ENCODE measurements at places on chromosomes 11 and 22. TPM values are rescaled to one million over a fixed set of nuclear protein-coding genes. Genes with fewer than 3 reads are reported as not detected.

Gene CRYBA4
- total RNA-seq: 1.6 TPM

Gene WBP2NL
- not detected for total RNA-seq

Gene PRRG4
- total RNA-seq: 0.06 TPM

DNA sequence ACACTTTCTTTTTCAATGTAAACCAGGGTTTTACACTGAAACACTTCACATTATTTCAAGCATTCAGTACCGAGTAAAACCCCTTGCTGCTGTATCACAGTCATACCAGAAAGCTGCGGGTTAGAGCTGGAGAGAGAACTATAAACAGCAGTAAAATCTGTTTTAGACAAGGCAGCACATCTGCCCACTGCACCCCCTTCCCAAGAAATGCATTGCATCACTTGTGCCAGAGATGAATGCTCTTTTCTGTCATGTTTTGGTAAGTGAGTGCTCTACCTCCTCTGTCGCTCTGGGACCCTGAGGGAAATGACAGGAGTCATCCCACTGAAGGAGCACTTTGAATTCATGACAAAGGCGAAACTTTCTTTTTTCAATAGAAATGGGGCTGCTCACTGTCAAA lies 107.2 kb downstream of the MAML2 start:
- H3K4me1 ChIP-seq: peaks cover 28% of the 10 kb centered on the region
- no peak overlapping the region for H3K4me3 ChIP-seq
- H3K36me3 ChIP-seq: no peaks in the 10 kb centered on the region
- H3K27ac ChIP-seq: no peak overlapping the region

DNA sequence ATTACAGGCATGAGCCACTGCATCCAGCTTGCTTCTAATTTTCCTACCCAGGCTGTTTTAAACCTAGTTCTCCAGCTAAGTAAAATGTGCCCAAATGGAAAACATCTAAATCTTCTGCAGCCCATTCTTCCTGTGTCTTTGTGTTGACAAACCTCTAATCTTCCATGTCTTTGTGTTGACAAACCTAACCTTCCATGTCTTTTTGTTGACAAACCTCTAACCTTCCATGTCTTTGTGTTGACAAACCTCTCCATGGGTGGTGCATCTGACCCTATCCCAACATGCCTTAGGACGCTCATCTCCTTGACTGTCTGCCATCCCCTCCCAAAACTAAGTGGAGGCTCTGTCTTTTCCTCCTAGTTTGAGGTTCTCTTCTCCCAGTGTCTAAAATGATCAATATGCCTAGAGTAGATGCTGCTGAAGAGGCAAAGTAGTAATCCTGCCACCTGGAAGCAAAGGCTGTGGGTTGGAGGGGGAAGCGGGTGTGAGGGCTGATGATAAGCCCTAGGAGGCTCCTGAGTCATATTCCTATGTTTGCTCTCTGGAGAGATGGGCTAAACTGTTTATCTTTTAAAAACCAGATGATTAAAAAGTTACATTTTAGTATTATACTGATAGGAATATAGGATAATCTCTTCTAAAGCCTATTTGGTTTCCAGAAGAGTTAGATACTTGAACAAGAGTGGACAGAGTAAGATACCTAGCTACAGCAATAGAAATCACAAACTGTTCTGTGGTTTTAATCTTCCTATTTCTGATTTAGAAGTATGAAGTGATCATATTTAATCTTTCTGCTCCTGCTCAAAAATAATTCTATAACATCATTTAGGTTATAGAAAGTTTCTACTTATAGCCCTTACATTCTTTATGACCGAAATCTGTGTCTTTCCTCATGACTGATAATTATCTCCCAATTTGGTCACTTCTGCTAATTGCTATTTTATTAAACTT lies 7.9 kb downstream of the FEN1 start:
- H3K4me3 ChIP-seq: no peak overlapping the region
- DNase-seq: no peak
- peak overlapping the region; percentile 3 for H3K27ac ChIP-seq
- H3K4me1 ChIP-seq: no peaks in the 10 kb centered on the region

DNA sequence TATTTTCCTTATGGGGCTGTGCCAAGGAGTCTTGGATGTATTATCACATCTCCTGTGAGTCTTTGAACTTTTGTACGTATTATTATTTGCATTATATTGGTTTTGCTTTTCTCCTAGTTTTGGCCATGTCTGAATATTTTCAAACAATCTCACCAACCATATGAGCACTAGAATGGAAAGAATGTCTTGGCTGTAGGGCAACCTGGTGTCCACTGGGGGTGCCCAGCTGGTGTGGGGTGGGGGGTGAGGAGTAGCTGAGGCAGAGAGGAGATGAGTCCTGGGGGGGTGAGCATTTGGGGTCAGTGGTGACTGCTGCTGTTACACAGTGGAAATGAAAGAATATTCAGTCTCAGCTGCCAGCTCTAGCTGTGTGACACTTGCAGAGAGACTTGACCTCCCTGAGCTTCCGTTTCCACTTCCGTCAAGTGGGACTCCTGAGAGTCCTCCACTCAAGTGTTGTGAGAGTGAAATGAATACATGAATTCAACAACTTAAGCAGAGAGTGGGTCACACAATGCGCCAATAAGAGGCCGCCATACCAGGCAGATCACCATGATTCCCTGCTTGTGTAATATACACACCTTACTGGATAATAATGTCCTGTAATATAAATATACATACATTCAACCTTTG lies 12.7 kb upstream of the PVALB start:
- no peak for DNase-seq
- no peaks in the 10 kb centered on the region for H3K27me3 ChIP-seq
- H3K27ac ChIP-seq: no peak overlapping the region
- H3K36me3 ChIP-seq: no peaks in the 10 kb centered on the region
- H3K4me1 ChIP-seq: peaks cover 31% of the 10 kb centered on the region

DNA sequence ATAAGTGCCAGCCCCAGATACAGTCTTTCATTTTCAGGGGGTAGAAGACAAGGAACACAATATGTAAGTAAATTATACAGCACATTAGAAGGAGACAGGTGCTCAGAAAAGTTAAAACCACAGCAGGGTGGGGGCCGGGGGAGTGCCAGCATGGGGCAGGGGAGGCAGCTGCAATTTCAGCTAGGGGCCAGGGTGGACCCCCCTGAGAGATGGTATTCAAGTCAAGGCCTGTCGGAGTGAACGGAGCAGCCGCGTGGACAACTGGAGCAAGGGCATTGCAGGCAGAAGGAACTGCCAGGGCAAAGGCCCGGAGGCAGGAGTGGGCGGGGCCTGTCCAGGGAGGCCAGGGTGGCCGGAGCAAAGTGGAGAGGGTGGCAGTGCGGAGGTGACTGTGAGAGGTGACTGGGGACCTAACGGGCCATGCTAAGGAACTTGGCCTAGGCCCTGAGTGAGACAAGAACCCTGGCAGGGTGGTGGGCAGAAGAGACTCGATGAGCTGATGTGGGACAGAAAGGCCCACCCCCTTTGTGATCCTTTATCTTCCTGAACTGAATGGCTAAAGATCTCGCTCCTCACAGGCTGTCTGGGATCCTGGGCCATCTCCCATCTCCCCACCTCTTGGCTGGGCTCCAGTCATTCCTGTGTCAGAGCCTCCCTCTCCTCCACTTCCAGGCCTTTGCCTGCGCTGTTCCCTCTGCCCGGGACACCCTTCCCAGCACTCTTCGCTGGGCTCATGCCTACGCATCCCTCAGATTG lies 22.4 kb upstream of the FLRT1 start:
- no peaks in the 10 kb centered on the region for H3K36me3 ChIP-seq
- no peak for DNase-seq
- no peak overlapping the region for H3K27ac ChIP-seq
- no peak overlapping the region for H3K4me3 ChIP-seq
- H3K27me3 ChIP-seq: peaks cover 21% of the 10 kb centered on the region

DNA sequence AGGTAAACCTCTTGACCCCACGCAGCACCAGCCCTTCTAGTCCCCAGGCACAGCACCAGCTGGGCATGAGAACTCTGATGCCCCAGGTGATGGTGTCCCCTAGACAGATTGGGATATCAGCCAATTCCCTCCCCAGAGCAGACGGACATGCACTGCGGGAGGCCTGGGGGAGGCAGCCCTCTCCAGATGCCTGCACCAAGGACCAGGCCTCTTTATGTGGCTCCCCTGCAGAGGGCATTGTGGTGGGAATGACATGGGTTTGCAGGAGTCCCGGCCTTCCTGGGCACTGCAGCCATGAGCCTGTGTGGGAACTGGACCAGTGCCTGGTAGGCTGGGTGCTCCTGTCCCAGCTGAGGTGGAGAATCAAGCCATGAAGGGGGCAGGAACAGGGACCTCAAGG lies 25.9 kb downstream of the PPM1F start:
- no peak overlapping the region for H3K27ac ChIP-seq
- H3K36me3 ChIP-seq: no peaks in the 10 kb centered on the region
- peaks cover 34% of the 10 kb centered on the region for H3K4me1 ChIP-seq
- no peak for DNase-seq
- no peak overlapping the region for H3K4me3 ChIP-seq
